ENCODE measurements at places on chromosomes 7 and 10.

DNA sequence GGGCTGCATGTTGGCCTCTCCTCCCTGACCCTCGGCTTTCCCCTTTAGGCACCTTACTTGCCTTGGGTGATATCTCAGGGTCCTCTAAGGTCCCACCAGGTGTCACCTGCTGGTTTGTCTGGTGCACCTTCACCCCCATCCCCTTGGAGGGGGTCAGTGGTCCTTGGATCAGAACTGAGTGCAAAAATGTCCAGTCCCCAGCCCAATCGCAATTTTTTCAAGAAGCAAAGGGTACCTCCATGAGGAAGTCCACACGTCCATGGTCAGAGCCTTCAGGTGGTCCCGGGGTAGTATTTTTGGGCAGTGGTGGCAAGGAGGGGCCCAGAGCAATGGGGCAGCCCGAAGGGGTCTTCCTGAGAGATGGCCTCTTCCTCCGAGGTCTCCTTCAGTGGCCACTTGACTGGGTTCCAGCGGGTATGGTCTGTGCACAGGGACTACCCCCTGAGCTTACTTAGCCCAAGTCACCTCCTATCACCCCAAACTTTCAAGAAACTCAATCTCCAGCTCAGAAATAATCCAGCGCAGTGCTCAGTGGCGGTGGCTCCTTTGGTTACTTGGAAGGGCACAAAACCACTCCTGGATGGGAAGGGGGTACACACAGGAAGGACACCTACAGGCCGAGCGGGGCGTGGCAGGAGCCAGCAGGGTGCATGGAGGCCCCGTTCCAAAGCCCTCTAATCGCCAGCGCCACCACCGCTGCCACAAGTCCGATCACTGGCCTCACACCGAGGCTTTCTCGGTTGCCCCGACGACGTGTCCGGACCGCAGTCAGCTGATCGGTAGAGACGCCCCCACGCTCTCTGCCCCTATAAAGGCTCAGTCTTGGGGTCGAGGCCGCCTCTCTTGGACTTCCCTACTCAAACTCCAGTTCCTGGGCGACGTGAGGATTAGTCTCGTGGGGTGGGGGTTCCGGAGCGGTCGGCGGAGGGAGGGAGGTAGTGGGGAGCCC lies 4.5 kb downstream of the SAP25 start:
- peak; percentile 62 for DNase-seq

GRCh38 chr7:100965723-100966541 lies 3.4 kb upstream of the MUC12 start:
- peak; percentile 86 for DNase-seq

DNA sequence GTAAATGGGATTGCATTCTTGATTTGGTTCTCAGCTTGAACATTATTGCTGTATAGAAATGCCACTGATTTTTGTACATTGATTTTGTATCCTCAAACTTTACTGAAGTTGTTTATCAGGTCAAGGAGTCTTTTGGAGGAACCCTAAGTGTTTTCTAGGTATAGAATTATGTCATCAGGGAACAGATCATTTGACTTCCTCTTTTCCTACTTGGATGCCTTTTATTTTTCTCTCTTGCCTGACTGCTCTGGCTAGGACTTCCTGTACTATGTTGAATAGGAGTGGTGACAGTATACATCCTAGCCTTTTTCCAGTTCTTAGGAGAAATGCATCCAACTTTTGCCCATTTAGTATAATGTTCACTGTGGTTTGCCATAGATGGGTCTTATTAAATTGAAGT lies 48.8 kb downstream of the ANXA8 start:
- no peak for DNase-seq

- DNase-seq = no peak
These were observed 337.9 kb downstream of the FGFR2 start for GRCh38 chr10:121260377-121260776.

GRCh38 chr10:76337641-76338040 lies 906.2 kb downstream of the LRMDA start:
- no peak for DNase-seq

DNA sequence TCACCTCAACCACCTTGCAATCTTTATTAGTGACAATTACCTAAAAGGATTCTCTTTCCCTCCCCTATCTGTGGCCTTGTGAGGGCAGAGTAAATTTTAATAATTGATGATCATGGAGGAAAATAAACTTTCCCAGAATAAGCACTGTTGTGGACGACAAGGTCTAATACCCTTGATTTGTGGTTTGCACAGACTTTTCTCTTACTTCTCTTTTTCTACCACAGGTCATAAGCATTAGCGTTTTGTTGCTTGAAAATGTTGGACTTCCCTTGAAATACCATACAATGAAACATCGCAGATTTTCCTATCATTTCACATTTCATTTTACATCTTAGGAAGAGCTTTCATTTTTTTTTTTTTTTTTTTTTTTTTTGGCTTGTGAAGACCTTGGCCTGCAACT lies 188.1 kb upstream of the TMEM72 start:
- DNase-seq = no peak

DNA sequence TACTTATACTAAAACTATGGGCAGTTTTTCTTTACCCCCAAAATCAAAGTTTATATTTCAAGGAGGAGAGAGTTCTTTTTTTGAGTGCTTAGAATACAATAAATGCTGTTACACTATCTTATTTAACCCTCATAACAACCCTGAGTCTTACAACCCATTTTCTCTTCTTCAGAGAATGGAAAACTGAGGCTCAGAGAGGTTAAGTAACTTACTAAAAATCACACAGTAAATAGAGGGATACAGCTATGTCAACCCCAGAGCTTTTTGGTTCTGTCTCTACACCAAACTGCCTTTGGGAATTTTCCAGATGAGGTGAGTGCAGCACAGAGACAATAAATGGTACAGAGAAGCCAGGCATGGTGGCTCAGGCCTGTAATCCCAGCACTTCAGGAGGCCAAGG lies 25.6 kb upstream of the PIK3AP1 start:
- DNase-seq = no peak

DNA sequence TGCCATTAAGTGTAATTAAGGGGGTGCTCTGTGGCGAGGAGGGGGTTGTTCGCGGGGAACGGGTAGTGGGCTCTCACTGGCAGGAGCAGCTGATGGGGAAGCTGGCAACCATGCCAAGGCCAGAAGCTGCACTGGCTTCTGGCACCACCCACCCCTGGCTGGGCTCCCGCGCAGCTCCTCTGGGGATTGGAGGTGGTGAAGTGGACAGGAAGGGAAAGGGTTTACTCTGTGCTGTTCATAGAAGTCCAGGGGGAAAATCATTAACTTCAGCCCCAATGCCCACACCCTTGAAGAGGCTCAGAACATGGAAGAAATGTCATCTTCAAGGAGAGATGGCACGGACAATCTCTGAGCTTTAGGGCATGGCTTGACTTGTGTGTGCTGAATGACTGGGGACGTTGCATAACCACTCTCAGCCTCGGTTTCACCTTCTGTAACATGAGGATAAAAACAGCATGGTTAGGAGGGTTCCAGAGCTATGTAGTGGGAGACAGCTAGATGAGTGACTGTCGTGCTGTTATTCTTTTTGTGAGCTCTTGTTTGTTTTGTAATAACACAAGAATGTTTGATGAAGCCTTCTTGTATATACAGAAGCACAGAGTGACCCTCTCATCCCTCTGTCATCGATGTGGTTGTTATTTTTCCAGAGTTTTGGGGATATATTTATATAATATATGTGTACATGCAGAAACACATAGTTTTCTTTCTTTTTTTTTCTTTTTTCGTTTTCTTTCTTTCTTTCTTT lies 29.9 kb downstream of the KAZALD1 start:
- no peak for DNase-seq

GRCh38 chr10:97542169-97543024 lies 30.2 kb upstream of the ANKRD2 start:
- peak; percentile 65 for DNase-seq

DNA sequence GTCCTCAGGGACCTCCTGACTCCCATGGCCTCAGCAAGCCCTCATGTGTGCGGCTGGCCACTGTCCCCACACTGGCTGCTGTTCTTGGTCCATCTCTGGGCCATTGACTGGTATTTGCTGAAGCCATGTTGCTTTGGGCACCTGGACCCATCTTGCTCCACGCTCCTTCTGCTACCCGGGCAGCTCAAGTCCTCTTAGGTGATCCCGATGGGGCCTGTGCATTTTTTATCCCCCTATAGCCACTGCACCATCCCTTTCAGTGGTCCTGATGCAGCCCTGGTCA lies 16.7 kb downstream of the RAMP3 start:
- DNase-seq = no peak

DNA sequence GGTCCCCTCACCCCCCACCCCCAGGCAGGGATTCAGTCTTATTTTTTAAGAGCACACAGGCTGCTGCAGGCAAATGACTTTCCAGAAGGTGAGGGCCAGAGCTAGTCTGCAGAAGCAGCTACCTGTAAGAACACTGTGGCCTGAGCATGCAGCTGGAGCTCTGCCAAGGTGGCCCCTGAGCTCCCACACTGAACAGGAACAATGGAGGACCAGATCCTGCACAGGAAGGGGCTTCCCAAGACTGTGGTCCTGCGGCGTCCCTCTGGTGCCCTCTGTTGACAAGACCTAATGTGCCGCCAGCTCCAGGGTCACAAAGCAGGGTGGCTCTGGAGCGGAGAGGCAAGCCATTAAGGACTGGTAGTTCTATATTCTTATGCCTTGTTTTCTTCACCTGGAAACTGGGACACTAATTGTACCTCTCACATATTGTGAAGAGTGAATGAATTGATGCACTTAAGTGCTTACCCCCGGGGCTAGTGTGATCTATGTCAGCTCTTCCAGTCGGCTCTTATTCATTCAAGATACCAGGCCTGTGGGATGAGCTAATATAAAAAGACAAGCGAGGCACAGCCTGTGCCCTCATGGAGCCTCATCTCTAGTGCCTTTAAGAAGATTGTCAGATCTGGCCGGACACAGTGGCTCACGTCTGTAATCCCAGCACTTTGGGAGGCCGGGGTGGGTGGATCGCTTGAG lies 8.0 kb upstream of the BEND7 start:
- peak; percentile 51 for DNase-seq

DNA sequence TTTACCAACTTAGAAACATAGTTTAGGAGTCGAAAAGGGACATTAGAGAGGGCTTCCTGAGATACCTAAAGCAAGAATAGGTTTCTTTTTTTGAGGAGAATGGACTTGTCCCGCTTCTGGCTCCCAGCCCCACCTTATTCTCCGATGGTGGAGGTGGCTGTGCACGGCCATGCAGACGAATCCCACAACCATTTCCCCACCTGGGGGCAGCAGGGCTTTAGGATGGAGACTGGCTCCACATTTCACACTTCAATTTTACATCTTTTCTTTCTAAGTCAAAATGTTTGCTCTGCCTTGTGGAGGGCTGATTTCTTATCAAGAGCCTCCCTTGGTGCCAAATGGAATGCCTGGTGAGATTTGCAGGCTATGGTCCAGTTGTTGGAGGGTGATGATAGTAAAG lies 118.5 kb downstream of the GLRX3 start:
- DNase-seq = no peak

DNA sequence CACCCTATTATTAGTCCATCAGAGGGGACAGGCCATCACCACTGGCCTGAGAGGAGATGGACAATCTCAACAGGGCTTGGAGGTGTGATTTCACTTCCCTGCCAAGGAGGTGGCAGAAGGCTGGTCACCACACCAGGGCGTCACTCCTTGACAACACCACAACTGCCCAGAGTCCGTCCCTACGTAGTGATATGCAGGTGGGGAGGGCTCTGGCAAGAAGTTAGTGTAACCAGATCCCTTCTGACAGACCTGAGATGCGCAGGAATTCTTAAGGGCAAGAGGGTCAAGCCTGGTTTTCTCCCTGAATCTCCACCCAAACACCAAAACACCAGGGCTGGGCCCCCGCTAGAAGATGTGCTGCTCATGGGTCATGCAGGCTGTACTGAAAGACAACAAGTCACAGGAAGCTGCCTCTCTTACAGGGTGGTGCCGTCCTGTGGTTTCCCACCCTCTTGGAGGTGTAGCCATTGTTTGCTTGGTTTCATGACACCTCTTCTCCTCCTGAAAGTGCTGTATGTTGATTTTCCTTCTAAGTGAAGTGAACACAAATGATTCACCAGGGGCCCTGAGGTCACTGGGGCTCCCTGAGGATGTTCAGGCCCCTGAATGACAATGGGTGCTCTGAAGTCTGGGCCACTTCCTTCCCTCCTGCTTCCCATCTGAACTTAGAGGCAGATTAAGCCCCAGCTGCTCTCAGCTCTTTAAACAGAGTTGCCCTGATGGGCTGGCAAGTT lies 27.1 kb downstream of the ATXN7L1 start:
- DNase-seq = peak; percentile 68

- DNase-seq = no peak
These were observed 284.5 kb upstream of the KLF6 start for GRCh38 chr10:4069491-4069890.

GRCh38 chr10:129028451-129028850 lies 438.6 kb upstream of the MGMT start:
- no peak for DNase-seq

DNA sequence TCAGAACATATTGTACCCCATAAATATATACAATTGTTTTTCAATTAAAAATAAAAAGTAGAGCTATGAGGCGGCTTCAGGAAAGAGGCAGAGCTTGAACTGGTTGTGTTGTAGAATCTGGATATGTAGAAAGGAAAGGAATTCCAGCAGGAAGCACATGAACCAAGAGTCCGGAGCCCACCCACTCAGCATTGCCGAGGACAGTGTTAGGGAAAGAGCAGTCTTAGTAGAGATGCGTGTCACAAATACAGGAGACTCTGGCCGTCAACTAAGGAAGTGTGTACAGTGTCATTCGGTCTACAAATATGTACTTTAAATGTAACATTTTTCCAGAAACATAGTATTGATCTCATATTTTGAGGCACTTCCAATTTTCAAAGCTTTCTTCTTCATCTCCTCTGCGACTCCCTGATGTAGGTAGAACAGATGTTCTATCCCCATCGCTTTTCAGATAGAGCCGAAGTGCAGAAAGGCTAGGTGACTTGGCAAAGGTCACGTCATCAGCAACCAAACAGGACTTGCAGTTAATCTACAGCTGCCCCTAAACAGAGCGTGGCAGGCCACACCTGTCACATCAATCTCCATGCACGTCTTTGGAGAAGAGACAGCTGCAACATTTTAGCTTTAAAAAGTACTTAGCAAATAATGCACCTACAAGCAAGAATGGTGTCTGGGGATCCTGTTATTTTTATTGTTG lies 25.3 kb upstream of the GJD4 start:
- DNase-seq = no peak

GRCh38 chr7:145534301-145534700 lies 582.3 kb upstream of the CNTNAP2 start:
- no peak for DNase-seq

- no peak for DNase-seq
These were observed 91.3 kb downstream of the SCRN1 start for GRCh38 chr7:29898301-29898700.

DNA sequence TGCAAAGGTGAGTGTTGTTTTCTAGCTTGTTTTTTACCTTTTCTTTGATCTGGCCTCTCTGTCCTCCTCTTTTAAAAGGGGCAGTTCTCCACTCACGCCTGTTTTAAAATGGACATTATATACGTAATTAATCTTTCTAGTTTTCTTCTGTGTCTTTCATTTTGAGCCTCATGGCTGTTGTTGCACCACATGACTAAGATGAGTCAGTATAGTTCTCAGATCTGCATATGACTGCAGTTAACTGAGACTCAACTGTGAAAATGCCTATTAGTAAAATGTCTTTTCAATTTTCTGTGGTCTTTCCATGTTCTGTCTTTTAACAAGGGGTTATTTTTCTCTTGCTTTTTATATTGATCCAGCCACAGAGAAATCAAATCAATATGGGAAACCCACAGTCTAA lies 296.1 kb downstream of the CDK14 start:
- DNase-seq = no peak

GRCh38 chr7:83520726-83521125 lies 128.2 kb downstream of the SEMA3E start:
- no peak for DNase-seq

- DNase-seq = no peak
These were observed 278.8 kb downstream of the CACNA2D1 start for GRCh38 chr7:82164813-82165212.

- no peak for DNase-seq
These were observed 43.3 kb upstream of the FMC1 start for GRCh38 chr7:139297795-139298194.
